ENCODE measurements at places on chromosomes 7 and 10.

GRCh38 chr7:2001601-2002442 lies 230.9 kb downstream of the MAD1L1 start:
- no peak for DNase-seq

DNA sequence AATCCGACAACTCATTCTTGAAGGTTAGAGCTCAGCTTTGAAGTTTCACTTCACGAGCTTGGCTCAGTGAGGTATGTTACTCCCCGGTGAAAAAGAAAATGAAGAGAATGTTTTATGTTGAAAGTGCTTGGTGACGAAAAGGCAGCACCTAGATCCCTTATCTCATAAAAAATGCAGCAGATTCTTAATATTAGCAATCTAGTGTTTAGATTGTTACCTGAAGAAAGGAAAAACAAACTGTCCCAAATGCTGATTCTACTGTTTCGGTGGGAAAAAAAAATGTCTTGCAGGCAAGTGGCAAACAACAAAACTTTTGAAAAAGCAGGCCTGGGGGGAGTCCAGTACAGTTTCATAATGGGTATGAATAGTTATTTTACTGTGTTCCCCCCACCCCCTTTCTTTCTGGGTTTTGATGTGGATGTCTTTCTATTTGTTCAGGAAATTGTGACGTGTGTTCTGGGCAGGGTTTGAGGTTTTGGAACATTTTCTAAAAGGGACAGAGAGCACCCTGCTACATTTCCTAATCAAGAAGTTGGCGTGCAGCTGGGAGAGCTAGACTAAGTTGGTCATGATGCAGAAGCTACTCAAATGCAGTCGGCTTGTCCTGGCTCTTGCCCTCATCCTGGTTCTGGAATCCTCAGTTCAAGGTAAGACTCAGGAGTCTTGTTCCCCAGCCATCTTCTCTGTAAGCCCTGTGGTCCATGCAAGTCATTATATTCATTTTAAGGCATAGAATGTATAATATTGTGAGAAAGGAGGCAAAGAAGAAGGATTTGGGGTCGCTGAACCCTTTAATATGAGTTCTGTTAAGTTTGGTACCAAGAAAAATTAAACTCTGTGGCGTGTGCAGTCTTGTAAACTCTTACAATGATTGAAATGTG lies at the start of gene SRGN:
Gene SRGN (plus strand): TSS at position 514 of the 881 bp plus-strand sequence. CDS start 55 bp downstream, at position 569.
- DNase-seq: no peak

GRCh38 chr10:78744491-78745090 lies 324.2 kb upstream of the ZMIZ1 start:
- DNase-seq: no peak

- DNase-seq: no peak
Measured at GRCh38 chr7:7798510-7798909, 80.1 kb upstream of the RPA3 start.

GRCh38 chr10:69696073-69696731 lies 66.2 kb downstream of the FAM241B start:
- DNase-seq: peak; percentile 77

- DNase-seq: no peak
Measured at GRCh38 chr10:1121271-1121970, 65.2 kb downstream of the WDR37 start.

DNA sequence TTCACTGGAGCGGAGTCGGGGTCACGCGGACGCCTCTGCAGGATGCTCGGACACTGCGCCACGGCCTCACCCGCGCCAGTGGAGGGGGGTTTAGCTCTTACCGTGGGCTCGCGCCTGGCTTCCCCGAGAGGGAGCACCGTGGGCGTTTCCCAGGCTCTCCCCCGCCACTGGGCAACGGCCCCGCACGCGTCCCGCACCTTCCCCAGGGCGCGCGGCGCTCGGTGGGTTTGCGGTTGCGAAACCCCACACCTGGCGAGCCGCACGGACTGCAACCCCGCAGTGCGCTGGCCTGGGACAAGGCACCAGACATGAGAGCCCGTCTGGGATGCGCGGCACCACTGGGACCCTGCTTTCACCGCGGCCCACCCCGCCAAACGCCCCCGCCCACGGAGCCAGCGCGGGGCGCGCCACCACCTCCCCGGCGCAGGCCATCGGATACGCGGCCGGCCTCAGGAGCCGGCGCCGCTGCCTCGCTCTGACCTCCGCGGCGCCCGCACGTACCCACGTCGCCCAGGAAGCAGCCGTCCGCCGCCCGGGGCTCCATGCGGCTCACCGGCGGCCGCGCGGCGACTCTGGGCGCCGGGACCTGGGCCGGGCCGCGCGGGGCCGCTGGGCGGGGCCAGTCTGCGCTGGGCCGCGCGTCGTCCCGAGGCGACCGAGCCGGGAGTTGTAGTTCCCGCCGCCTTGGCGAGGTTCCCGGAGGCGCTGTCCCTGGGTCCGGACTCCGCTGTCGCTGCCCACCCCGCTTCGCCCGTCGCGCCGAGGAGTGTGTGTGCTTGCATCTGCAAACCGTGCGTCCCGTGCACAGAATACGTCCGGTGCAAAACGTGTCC lies at the start of gene ASB13:
Gene ASB13 (minus strand): TSS at position 588 of the 833 bp plus-strand sequence. CDS start 44 bp downstream, at position 544.
- DNase-seq: peak; percentile 83

- DNase-seq: no peak
Measured at GRCh38 chr10:122245136-122245535, 26.0 kb upstream of the BTBD16 start.

DNA sequence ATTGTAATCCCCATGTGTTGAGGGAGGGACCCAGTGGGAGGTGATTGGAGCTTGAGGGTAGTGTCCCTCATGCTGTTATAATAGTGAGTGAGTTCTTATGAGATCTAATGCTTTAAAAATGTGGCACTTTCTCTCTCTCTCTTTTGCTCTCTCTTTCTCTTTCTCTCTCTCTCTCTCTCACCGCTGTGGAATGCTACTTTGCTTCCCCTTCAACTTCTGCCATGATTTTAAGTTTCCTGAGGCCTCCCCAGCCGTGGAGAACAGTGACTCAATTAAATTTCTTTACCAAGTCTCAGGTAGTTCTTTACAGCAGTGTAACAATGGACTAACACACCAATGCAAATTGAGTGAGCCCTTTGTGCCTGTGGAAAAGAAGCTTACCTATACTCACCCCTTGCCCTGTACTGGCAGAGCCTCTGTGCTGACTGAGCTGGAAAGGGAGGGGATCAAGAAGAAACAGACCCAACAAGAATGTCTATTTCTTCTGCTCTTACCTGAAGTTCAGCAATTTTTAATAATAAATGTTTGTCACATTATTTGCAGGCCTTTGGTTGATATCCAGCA lies 642.5 kb upstream of the KCND2 start:
- no peak for DNase-seq

DNA sequence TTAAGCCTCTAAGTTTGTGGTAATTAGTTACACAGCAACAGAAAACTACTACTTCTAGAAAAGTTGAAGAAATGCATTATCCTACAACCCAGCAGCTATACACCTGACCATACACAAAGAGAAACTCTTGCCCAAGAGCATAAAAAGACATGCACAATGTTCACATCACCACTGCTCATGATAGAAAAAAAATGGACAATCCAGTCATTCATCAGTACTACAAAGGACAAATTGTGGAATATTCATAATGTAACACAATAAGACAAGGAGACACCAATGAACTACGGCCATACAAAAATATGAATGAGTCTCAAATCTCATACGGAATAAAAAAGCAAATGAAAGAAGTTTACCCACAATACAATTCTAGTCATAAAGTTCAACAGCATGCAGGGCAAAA lies 87.4 kb downstream of the ZFAND4 start:
- DNase-seq: no peak

GRCh38 chr10:21174715-21175495 lies 277.8 kb upstream of the NEBL start:
- DNase-seq: no peak

GRCh38 chr10:120891365-120891764 lies 40.2 kb downstream of the WDR11 start:
- DNase-seq: no peak

DNA sequence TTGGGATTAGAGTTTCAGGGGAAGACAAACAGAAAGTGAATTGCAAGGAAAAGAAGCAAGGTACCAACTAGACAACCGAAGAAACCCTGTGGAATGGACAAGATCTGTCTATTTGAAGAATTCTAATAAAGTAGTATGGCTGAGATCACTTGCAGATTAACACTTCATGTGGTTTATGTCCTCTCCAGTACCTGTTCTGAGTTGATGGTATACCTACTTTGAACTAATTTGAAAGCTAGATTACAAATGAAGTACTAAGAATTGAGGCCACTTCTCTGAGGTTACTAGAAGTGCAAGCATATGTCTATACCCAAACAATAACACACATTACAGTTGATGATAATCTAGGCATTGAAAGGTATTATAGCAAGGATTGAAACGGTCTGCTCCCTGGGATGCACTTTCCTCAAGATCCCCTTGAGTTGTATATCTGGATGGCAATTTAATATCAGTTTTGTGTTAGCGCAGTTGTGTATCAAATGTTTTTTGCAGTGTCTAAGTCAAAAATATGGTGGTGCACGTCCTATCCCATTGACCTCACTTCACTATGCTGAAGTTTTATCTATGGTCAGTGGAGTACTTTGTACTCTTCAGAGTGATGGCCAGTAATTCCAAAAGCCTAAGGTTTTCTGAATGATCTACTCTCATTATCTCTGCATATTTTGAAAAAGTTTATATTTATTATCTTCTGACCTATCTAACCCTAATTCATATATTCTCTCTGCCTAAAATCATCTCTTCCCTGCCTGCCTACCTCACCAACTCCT lies 25.9 kb downstream of the ZNF277 start:
- no peak for DNase-seq

DNA sequence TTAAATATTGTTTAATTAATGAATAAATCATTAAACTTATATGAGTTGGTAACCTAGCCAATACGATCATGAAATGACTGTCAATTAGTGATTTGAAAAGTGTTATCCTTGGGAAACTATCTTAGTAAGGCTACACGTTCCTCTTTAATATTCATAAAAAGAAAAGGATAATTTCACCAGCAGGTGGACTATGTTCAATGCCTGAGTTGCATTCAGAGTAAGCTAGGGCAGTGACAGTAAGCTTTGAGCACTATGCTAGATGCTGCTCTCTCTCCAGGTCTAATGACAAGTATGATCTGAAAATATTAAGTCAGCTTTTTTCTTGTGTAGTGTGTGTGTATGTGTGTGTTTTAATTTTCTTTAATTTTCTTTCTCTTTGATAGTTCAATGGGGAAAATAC lies 486.3 kb upstream of the PCDH15 start:
- DNase-seq: no peak

DNA sequence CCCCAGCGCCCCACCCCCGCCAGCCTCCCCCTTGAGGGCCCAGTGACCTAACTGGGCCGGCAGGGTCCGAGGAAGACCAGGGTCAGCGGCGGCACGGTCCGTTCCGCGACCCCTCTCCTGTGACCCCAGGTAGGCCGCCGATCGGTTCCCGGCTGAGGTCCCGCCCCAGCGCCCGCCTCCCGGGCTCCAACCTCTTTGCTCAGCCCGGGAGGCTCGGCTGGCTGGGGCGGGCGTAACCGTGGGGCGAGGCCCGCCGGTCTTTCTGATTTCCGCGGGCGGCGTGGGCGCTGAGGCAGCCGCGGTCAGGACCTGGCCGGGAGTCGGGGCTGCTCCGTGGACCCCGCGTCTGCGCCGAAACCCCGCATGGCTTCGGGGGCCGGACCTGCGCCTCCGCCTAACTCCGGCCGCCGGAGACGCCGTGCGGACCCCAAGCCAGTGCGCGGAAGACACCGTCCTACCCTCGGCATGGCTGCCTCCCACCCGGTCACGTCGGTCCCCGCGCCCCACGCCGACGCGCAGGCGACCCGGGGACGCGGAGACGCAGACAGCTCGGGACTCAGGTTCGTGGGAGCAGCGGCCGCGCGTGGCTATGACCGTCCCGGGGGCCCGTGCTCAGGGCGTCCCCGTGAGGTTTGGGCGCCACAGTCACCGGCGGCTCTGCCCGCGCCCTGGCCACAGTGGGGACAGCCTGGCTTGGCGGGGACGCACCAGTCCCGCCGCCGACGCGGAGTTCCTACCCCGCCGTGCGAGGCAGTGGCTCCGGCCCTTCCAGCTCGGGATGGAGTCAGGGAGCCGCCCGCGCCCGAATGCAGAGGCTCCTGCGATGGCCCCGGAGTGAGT lies 1.0 kb upstream of the VENTX start:
- no peak for DNase-seq

- no peak for DNase-seq
Measured at GRCh38 chr7:16933296-16934279, 51.8 kb upstream of the AGR3 start.

DNA sequence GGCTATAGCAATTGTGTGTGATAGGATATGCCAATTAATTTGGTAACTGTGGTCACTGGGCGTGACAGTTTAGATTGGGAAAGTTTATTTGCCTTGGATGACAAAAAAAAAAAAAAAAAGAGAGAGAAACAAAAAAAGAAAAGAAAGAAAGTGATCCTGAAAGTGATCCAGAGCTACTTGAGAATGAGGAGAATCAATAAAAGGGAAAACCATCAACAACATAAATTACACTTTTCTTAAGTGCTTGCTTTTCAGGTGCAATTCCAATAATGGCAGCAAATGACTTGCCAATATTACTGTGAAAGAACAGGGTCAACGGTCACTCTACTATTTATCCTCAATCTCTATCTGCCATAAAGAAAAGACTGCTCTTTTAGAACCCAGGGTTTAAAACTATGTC lies 191.8 kb upstream of the SEMA3C start:
- DNase-seq: no peak

DNA sequence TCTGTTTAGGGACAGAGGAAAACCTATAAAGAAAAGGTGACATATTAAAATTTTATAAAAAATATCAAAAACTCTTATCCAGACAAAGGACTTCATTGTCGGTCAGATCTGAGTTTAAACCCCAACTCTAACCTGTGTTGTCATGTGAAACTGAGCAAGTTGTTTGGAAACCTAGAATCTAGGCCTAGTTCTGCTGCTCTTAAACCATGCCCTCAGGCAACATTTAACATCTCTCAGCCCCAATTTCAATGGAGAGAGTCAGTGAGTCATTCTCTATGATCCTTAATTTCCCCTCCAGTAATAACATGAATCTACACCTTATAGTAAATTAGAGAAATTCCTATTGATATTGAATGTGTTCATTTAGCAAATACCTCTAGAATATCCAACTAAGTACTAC lies 192.3 kb downstream of the IMMP2L start:
- no peak for DNase-seq

DNA sequence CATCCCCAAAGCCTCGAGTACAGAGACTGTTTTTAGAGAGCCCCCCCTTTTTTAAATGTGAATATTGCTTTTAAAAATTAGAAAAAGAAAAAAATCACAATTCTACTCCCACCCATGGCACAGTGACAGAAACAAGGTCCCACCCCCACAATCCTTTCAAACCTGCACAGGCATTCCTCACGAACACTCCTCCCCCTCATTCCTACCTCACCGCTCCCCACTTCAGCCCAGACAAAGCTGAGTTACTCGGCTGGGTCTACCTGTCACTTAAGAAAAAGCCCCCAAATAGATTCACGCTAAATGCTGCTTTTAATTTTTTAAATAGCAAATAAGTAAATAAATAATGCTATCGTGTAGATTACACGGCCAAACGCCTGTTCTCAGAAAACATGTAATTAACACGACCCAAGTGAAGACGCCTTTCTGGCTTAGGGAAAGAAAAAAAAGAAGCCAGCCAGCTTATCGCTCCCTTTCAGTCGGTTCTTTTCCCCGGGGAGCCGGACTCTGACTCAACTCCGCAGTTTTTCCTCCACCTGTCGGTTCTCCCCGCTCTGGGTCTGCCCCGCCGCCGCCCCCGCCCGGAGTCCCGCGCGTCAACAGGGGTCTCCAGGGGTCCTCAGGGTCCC lies 739 bp downstream of the MPP7 start:
- DNase-seq: no peak

- no peak for DNase-seq
Measured at GRCh38 chr7:136234040-136234439, 256.9 kb upstream of the MTPN start.

Measured in HEK293T (cell line).